Cerebellar cortex (tissue), 1 donor: ENCODE measurements at places on chromosomes 2 and 18.

GRCh38 chr2:191866675-191867506 is 20.0 kb upstream of the CAVIN2 start:
- DNase-seq, result no peak

DNA sequence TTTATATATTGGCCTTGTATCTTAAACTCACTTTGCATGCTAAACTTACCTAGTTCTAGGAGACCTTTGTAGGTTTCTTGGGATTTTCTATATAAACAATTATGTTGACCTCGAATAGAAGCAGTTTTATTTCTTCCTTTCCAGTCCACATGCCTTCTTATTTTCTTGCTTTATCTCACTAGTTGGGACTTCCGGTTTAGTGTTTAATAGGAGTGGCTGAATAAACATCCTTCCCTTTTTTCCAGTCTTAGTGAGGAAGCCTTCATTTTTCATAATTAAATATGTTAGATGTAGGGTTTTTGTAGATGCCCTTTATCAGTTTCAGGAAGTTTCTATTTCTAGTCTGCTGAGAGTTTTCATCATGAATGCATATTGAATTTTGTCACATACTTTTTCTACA is 347.3 kb upstream of the HNRNPA3 start:
- DNase-seq, result no peak

DNA sequence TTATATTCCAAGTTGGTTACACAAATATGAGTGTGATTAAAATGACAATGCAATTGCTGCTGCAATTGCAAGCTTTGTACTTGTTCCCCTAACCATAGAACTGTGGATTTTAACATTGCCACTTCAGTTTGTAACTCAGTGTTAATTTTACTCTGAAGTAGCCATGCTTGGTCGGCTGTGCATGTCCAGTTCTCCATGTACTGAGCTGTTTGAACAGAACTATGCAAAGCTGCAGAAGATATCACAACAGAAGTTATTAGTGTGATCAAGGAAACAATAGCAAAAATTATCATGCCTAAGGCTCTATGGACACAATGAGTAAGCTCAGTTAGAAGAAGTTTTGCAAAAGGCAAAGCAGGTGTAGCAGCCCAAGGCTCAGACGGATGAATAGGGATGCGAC is 45.3 kb downstream of the CXCR4 start:
- no peak for DNase-seq

GRCh38 chr2:237051861-237052260 is 33.8 kb upstream of the COPS8 start:
- DNase-seq, result no peak

DNA sequence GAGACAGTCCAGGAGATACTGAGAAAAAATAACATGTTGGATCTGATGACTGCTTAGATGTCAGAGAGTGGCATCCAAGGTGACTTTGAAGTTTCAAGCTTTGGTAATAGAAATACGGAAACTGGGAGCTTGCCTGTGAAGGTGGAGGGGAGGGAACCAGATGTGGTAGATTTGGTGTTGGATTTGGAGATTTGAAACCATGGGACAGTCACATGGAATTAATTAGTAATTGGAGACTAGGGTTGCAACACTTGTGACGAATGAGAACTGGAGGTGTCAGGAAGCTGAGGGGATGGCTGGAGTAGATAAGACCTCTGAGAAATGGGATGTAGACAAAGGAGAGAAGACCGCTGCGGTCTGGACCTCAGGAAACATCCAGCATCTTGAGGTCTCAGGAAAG is 46.7 kb downstream of the RPL37A start:
- DNase-seq, result no peak
